Activated T-helper 9 cell treated with anti-CD3 and anti-CD28 coated beads, Interleukin-2, amount 50 U/mL, for 16 hours (primary cell): ENCODE measurements at places on chromosomes 2 and 18.
A peak's percentile ranks its signal among the peaks of the same experiment; 100 is the strongest.

DNA sequence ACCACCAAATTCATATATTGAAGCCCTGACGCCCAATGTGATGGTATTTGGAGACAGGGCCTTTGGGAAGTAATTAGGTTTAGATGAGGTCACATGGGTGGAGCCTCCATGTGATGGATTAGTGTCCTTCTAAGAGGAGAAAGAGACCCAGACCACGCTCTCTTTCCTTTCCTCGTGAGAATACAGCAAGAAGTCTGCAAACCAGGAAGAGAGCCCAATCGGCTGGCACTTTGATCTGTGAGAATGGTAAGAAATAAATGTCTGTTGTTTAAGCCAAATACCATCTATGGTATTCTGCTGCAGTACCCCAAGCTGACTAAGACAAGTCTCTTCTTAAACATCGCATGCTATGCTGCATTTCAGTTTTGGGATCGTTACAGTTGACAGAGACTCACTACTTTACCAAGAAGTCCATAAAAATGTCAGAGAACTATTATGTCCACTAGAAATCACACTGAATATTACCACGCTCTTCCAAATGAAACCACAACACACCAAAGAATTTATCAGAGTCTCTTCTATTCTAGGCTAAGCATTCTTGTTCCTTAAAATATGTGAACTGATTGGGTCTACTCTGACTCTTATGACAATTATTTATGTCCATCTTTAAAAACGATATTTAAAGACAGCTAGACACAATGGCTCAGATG lies 48.5 kb downstream of the LPIN2 start:
- DNase-seq, result no peak

GRCh38 chr2:191150600-191151330 lies at the start of gene STAT4:
TSS of gene STAT4 (minus strand) at chr2:191150994. CDS start at chr2:191148203, 2,791 bp downstream.
- DNase-seq, result peak; percentile 72

GRCh38 chr2:46095830-46096229 lies 201.4 kb upstream of the EPAS1 start:
- no peak for DNase-seq

DNA sequence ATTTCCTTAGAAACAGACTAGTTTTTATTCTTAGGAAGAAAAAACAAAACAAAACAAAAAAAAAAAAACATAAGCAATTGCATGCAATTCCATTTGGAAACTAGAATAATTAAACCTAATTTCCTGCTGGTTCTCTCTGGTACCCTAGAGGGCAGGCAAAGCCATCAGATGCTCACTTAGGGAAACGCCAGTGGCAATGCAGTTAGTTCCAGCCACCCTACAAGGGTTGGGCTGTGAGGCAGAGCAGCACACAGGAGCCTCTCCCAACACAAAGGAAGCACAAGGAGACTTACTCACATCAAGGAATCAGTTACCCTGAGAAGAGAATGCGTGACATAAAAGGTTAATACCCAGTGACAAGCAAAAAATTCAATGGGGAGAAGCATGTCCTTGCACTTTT lies 28.8 kb downstream of the CCDC93 start:
- DNase-seq, result no peak

GRCh38 chr2:154400563-154401290 lies 297.8 kb upstream of the KCNJ3 start:
- DNase-seq, result no peak

DNA sequence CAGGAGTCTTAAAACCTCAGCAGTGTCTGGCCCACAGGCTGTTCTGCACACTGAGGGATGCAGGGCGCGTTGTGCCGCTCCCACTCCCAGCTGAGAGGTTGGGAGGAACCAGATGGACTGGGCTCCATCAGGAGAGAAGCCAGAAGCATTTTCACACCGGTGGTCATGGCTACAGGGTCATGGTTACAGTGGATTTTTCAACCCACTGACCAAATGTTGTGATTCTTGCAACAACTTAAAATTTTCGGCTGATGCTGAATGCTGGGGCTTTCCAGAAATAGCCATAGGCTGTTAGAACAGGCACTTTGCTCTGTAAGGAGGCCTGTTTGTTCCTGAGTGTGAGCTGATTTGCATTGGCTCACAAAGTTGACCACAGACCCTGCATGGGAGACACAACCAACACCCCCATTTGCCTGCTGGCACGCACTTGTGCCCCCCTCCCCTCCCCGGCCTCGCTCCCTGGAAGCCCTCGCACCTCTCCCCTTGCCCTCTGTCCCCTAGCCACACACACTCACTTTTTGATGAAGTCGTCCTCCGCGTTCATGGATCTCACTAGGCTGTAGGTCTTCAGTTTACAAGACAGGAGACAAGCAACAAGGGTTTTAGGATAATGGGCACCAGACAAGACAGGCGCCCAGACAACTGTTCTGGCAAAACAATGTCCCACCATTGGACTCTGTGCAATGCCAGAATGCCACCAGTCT lies 3.4 kb downstream of the LPIN1 start:
- DNase-seq, result no peak

GRCh38 chr18:70672581-70672980 lies 383.7 kb downstream of the SOCS6 start:
- DNase-seq, result no peak

GRCh38 chr2:241541564-241542277 lies 16.8 kb upstream of the BOK start:
- no peak for DNase-seq

DNA sequence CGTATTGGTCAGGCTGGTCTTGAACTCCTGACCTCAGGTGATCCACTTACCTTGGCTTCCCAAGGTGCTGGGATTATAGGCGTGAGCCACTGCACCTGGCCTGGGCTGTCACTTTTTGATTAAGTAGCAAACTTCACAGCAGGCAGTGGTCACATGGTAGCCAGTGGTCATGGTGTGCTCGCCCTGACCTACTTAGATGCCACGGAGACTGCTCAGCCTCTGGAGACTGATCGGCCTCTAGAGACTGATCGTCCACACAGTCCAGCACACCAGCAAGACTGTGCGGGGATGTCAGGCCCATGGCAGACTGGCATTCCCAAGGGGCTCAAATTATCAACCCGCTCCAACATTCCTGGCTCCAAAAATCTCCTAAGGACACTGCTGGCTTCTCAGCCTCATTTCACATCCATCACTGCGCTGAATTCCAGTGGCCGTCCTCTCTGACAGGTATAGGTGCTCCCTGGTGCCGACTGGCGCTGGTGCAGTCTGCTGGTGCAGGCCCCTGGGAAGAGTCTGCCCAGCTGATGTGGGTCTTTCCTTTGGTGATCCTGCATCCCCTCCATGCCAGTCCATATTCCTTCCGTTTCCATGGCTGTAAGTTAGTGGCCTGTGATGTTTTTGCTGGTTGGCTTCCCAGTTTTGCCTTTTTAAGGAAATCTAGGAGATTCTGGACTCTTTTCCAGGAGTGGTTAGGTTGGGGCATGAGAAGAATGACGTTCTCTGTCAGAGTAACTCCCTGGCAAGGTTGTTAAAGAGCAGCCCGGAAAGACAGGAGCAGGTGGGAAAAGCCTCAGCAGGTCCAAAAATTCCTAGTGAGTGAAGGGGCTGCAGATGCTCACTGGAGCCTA lies 374.5 kb upstream of the HS6ST1 start:
- no peak for DNase-seq

DNA sequence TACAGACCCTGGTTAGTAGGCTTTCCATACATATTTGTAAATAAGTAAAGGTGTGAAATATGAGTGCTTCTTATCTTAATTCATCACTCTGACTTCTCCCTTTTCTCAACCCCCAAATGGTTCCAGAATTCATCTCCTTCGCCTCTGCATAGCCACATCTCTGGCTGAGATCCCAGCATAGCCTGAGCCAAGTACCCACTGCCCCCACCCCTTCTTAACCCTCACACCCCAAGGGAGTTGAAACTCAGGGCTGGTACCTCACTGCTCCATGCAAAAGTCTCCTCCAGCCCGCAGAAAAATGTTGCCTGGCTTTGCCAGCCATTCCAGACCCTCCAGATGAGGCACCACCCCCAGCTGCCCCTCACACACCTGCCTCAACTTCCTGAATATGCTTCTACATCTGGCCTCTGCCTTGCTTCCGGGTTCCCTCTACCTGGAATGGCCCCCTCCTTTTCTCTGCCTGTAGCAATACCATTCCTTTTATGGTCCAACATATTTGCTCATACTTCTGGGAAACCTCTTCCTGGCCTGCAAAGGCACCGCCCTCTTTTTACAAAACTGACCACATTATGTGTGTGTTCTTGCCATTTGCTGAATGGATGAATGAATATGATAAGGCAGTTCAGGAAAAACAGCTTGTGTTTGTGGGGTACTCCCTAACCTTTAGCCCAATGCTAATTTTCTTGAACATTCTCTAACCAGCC lies 112.8 kb downstream of the CELF4 start:
- no peak for DNase-seq

GRCh38 chr2:28704621-28705020 lies 47.0 kb upstream of the PPP1CB start:
- DNase-seq, result no peak

- no peak for DNase-seq
These were observed 292.2 kb downstream of the NYAP2 start for GRCh38 chr2:225691711-225692110.

GRCh38 chr2:219758907-219759680 lies 131.7 kb downstream of the SLC4A3 start:
- no peak for DNase-seq

DNA sequence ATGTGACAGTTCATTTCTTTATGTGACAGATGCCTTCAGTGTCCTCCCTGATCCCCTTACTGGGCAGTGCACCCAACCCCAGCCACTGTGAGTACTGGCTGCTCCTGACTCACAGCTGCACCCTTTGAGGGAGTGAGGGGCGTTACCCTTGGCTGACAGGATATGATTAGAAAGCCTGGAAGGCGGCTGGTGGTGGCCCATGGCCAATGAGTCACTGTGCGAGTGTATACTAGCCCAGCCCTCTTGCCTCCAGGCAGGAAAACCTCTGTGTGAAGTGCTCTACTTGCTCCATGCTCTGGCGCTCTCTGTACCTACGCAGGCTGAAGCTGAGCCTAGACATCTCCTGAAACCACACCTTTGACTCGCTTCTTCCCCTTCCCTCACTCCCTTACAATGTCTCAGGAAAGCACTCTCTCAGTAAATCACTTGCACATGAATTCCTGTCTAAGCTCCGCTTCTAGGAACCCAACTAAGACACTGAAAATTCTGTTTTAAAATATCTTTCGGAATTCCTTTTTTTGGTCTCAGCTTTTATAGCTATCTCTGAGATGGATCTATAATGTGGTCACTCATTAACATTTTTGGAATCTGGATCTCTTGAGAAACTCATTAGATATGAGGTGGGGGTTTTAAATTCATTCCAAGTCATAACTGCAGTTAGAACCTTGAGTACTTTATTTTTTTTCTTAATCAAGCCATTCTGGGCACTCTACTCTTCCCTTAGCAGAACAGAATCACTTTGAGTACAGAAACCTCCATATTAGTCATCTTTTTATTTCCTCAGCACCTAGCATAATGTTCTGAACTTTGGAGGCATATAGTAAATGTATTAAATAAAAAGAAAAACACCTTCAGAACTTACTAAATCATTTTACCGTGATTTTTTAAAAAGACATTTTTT lies 25.3 kb upstream of the STAM2 start:
- DNase-seq, result no peak

DNA sequence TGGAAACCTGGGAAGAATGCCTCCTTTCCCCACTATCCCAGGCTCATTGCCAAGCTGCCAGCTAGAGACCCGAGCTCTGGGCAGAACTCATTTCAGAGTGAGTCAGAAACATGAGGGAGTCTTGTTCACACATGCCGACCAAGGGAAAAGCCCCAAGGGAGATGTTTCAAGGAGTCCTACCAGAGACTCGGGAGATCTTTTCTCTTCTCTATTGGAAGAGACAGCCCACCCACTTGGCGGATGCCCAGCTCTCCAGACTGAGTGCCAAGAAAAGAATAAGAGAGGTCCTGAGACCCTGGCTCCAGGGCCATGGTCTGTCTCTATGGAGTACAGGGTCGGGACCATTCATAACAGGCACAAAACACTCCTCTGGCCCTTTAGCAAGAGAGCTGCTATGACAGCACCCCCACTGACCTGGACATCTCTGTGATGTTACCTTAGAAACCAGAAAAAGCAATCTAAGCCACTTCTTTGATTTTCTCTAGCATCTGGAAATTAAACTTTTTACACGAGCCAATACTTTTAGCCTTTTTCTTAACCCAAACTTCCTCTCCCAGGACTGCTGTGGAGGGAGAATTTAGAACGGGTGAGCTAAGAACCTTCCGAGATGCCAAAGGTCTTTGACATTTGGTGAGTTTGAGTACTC lies 18.5 kb upstream of the IGFBP5 start:
- no peak for DNase-seq

GRCh38 chr2:224442071-224442967 lies 40.4 kb upstream of the FAM124B start:
- no peak for DNase-seq

GRCh38 chr2:127706215-127706990 lies 5.1 kb downstream of the SFT2D3 start:
- no peak for DNase-seq

- DNase-seq, result no peak
These were observed 4.7 kb downstream of the SCYGR5 start for GRCh38 chr2:227671170-227671905.
